Cortex of kidney (tissue), 1 donor: ENCODE measurements at places on chromosomes 16 and 17.

DNA sequence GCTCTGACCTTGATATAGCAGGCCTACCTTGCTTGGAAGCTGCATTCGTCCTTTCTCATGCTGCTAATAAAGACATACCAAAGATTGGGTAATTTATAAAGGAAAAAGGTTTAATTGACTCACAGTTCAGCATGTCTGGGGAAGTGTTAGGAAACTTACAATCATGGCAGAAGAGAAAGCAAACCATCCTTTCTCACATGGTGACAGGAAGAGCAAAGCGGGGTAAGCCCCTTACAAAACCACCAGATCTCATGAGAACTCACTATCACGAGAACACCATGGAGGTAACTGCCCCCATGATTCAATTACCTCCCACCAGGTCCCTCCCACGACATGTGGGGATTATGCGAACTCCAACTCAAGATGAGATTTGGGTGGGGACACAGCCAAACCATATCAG lies 6.0 kb upstream of the MAPT start:
- DNase-seq, result no peak

DNA sequence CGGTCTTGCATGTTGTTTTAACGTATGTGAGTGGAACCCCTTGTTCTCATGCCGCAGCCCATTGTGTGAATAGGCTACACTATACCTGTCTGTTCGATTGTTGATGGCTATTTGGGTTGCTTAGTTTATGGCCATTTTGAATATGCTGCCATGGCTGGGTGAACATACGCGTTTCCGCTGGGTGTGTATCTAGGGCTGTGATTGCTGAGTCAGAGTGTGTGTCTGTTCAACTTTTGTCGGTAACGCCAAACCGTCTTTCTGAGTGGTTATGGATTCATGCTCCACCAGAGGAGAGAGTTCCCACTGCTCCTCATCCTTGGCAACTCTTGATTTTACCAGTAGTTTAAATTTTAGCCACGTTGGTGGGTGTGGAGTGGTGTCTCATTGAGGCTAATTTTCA lies 77.0 kb downstream of the METRNL start:
- DNase-seq, result no peak

DNA sequence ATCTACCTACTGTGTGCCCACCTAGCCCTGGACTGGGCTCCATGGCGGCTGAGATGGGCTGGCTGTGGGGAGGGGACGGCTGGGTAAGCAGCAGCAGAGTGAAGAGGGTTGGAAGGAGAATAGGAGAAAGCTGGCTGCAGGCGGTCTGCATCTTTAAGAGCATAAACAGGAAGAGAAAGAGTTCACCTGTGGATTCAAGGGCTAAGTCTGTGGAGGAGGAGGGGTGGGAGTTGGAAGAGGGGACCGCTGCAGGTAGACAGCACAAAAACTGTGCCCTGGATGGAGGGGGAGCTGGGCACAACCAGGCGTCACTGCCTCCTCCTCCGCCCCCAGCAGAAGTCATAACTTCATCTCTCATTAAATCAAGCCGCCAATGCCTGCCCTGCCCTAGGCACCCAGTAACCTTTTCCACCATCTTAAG lies 677 bp downstream of the SLC13A2 start:
- no peak for DNase-seq

- no peak for DNase-seq
These were observed 1.8 kb upstream of the RARA start for GRCh38 chr17:40307001-40307730.

DNA sequence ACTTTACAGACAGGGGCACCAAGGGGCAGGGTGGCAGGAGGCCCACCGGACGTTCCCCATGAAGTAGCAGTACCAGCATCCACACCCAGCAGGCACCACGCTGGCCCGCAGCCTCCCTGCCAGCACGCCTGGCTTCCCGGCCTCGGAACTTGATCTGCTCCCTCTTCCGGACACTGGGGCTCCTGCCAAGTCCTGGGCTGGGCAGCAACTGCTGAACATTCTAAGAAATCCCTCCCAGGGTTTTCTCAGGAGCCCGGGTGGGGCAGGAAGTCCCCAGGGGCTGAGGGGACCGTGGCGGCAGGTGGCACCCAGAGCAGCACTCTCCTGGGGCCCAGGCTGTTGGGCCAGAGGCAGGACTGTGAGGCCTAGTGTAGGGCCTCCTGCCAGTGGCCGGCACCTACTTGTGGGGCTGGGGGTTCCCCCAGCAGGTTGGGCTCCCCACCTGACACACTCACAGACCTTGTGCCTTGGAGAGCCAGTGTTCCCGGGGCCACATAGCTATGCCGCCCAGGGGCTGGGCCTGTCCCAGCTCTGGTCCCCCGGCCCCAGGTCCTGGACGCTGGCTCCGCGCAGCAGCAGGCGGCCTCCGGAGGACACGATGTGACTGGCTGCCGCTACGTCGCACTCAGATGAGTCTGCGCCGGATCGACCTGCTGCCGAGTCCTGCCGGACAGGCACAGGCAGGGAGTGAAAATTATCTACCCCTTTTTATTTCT lies 86.2 kb upstream of the CBX4 start:
- no peak for DNase-seq

DNA sequence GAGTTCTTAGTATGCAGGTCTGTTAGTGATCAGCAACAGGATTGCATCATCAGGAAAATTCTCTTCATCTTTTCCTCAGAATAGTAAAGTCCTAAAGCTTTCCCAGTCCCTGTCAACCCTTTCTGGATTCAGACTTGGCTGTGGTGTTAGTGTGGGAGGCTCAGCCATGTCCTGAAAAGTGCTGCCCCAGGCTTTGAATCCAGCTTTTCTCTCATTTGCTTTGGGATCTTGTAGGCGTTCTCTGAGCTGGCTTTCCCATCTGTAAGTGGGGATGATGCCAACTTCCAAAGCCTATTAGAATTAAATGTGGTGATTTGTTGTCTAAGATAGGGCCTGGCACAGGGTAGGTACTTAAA lies 3.0 kb downstream of the ALKBH5 start:
- no peak for DNase-seq

DNA sequence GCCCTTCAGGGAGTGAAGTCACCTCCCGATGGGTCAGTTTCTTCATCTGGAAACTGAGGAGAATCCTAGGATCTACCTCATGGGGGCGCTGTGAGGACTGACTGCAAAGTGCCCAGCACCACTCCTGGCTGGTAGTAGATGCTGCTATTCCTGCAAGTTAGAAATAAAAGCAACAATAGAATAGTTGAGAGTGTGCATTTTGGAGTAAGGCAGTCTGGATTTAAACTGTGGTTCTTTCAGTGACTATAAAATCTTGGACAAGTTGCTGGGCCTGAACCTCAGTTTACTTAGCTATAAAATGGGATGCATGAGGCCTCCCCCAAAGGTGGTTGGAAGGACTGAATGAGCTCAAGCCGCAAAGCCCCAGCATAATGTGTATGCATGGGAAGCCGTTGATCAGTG lies 70.6 kb downstream of the CYB5B start:
- no peak for DNase-seq
